ENCODE measurements at places on chromosomes 7 and 10. TPM values are rescaled to one million over a fixed set of nuclear protein-coding genes. Genes with fewer than 3 reads are reported as not detected.

The DPP6 gene
- not detected for total RNA-seq

DNA sequence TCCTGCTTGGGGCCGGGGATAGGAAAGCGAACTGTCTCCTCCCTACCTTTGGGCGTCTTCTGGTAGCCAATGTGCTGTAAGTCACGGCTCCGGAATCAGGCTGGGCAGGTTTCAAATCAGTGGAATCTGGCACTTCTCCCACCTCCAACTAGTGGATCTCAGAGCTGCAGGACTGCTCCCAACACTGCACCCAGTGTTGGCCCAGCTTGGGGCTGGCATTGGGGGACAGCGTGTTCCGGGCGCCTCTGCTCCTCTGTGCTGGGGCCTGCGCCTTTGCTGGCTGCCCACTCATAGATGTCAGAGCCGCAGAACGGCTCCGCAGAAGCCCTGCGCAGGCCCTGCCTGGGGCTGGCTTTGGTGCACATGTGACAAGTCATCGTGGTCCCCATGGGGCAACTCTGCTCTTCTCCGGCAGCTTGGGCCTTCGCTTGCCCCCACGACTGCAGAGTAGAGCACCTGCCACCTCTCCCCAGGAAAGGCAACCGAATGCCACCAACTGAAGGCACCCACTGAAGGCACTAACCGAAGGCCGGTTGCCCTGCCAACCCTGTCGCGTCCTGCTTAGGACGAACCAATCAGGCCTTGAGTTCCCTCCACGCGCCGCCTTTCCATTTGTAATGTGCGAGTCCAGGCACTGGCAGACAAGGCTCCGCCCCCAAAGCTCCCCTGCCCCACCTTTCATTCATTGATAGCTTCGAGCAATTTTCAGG lies 85.5 kb upstream of the ABI1 start:
- no peaks in the 10 kb centered on the region for H3K36me3 ChIP-seq
- no peaks in the 10 kb centered on the region for H3K4me1 ChIP-seq
- peaks cover 4% of the 10 kb centered on the region for H3K27me3 ChIP-seq
- no peak for DNase-seq
- H3K27ac ChIP-seq = no peak overlapping the region
- no peak overlapping the region for H3K4me3 ChIP-seq

DNA sequence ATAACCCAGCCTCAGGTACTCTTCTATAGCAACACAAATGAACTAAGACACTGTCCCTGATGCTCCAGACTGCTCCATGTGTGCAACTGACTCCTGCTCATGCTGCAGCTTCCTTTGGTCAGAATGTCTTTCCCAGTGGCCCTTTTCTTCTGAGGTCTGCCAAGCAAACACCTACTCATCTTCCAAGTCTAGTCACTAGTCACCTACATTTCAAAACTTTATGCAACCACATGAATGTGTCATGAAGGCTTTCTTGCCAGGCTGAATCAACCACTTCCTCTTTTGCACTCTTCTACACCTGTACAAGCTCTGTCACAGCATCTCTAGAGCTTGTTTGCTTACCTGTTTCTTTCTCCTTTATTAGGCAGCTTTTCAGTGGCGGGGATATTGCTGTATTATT lies 75.8 kb downstream of the LSMEM1 start:
- peaks cover 6% of the 10 kb centered on the region for H3K4me1 ChIP-seq
- DNase-seq = no peak
- no peak overlapping the region for H3K4me3 ChIP-seq
- H3K27ac ChIP-seq = no peak overlapping the region
- H3K27me3 ChIP-seq = no peaks in the 10 kb centered on the region
- no peaks in the 10 kb centered on the region for H3K36me3 ChIP-seq

DNA sequence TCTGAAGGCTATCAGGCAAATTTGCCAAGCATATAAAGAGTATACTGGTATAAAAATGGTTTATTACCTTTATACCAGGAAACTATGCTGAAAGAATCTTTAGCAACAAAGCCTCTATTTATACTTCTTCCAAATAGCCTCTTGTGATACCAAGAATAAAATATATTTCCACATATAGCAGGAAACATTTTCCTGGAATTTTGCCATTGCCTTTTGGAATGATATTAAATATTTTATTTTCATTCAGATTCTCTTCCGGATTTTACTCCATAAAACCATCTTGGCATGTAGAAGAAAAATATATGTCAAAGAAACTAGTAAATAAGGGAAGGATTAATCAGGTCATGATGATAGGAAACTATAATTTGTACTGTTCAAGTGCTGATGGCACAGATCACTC lies 17.7 kb downstream of the SOSTDC1 start:
- H3K27ac ChIP-seq = no peak overlapping the region
- no peaks in the 10 kb centered on the region for H3K36me3 ChIP-seq
- no peak for DNase-seq
- H3K27me3 ChIP-seq = no peaks in the 10 kb centered on the region
- H3K4me3 ChIP-seq = no peak overlapping the region

GRCh38 chr10:53356616-53357349 lies 584.2 kb upstream of the MBL2 start:
- H3K27ac ChIP-seq = no peak overlapping the region
- H3K27me3 ChIP-seq = no peaks in the 10 kb centered on the region

DNA sequence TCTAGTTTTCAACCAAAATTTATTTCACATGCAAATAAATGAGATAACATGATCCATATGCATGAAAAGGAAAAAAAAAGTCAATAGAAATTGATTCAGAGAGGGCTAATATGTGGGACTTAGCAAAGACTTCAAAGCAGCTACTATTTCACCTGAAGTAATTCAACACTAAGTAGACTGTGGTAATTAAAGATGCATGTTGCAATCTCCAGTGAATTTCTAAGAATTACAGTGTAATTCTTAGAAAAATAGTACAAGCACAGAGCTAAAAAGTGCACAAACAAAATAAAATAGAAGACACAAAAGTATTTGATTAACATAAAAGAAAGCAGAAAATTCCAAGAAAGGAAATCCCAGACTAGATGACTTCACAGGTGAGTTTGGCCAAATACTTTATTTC lies 25.7 kb downstream of the GPR22 start:
- H3K27me3 ChIP-seq = no peaks in the 10 kb centered on the region
- DNase-seq = no peak
- H3K4me1 ChIP-seq = peaks cover 4% of the 10 kb centered on the region
- H3K27ac ChIP-seq = no peak overlapping the region
- no peak overlapping the region for H3K4me3 ChIP-seq
- peaks cover 5% of the 10 kb centered on the region for H3K36me3 ChIP-seq

DNA sequence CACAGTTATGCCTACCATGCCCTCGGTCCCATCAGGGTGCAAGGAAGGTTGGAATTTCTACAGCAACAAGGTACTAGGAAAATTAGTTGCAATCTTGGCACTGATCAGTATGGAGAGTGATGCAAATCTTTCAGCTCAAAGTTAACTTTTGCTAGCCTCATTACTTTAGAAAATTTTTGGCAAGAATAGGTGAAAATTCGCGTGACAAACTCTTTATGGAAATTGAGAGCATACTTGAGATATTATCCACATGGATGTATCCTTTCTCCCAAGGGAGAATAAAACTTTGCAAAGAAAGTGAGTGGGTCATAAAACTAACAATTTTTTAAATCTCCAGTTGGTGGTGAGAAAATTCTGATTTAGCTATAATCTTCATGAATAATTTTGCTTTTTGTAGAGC lies 71.1 kb upstream of the SLC39A12 start:
- H3K4me3 ChIP-seq = no peak overlapping the region
- no peak for DNase-seq
- no peaks in the 10 kb centered on the region for H3K36me3 ChIP-seq
- H3K27me3 ChIP-seq = no peaks in the 10 kb centered on the region
- H3K27ac ChIP-seq = no peak overlapping the region

- no peak for DNase-seq
- no peaks in the 10 kb centered on the region for H3K36me3 ChIP-seq
- no peak overlapping the region for H3K4me3 ChIP-seq
- H3K4me1 ChIP-seq = no peaks in the 10 kb centered on the region
- H3K27ac ChIP-seq = no peak overlapping the region
Observed at GRCh38 chr7:110283056-110283455, 807.9 kb upstream of the LRRN3 start.

DNA sequence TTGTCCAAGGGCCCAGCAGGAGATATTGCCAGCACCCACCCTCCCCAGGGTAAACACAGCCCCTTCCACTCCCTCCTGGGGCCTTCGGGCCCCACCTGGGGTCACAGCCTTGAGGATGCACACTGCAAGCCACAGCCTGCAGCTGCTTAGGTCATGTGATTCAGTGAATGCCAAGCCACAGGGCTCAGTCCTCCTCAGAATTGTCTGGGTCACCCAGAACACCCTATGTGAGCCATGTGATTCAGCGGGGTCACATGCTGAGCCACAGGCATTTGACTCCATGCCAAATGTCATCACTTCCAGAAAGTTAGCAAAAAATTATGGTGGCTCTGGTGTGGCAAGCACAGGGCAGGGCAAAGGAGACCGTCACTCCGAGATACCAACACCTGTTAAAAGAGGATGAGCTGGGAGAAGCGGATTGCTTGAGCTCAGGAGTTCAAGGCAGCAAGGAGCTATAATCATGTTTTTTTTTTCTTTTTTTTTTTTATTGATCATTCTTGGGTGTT lies 17.2 kb upstream of the PSAP start:
- H3K27me3 ChIP-seq = no peaks in the 10 kb centered on the region
- no peak overlapping the region for H3K4me3 ChIP-seq
- H3K4me1 ChIP-seq = no peaks in the 10 kb centered on the region
